ENCODE measurements at places on chromosomes 11 and 22.

GRCh38 chr11:112628676-112629075 lies 332.5 kb upstream of the NCAM1 start:
- no peaks in the 10 kb centered on the region for H3K4me1 ChIP-seq
- H3K36me3 ChIP-seq = no peaks in the 10 kb centered on the region
- no peaks in the 10 kb centered on the region for H3K27me3 ChIP-seq
- H3K27ac ChIP-seq = no peak overlapping the region
- H3K4me3 ChIP-seq = no peak overlapping the region

- no peak overlapping the region for H3K4me3 ChIP-seq
- DNase-seq = no peak
- no peaks in the 10 kb centered on the region for H3K36me3 ChIP-seq
- H3K27ac ChIP-seq = no peak overlapping the region
- peaks cover 20% of the 10 kb centered on the region for H3K27me3 ChIP-seq
Measured at GRCh38 chr11:17385492-17385891, 3.0 kb downstream of the KCNJ11 start.

DNA sequence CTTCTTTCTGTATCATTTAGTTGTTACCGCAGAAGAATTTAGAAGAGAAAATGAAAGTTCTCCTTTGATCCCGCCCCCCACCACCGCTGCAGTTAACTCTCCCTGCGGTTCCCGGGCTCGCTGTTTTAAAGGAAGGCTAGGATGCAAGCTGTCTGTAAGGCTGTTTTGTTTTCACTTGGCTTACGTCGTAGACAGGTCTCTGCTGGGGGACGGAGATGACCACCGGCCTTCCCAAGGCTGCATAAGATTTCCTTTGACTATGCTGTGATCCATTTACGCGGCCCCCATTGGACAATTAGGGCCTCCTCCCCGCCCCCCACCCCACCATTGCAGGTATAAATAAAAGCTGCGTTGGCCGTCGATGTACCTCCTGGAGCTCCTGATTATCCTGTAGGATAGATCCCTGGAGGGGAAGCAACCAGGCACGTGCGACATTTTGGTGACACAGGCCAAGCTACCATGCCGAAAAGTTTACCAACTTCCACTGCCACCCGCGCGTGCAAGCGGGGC lies 1.4 kb upstream of the CPT1A start:
- H3K27ac ChIP-seq = no peak overlapping the region
- 0 out of 2 replicates have a peak, but pooled peaks cover 4% of the 10 kb centered on the region for H3K36me3 ChIP-seq
- peaks cover 31% of the 10 kb centered on the region for H3K4me1 ChIP-seq
- H3K4me3 ChIP-seq = no peak overlapping the region
- DNase-seq = no peak

GRCh38 chr11:9733212-9733611 lies 69.3 kb downstream of the SWAP70 start:
- H3K4me1 ChIP-seq = no peaks in the 10 kb centered on the region
- no peak for DNase-seq
- H3K36me3 ChIP-seq = peaks cover 54% of the 10 kb centered on the region
- no peak overlapping the region for H3K27ac ChIP-seq
